Ovary (tissue), 10 donors: ENCODE measurements at places on chromosomes 2 and 18. TPM values are rescaled to one million over a fixed set of nuclear protein-coding genes. Genes with fewer than 3 reads are reported as not detected.

DNA sequence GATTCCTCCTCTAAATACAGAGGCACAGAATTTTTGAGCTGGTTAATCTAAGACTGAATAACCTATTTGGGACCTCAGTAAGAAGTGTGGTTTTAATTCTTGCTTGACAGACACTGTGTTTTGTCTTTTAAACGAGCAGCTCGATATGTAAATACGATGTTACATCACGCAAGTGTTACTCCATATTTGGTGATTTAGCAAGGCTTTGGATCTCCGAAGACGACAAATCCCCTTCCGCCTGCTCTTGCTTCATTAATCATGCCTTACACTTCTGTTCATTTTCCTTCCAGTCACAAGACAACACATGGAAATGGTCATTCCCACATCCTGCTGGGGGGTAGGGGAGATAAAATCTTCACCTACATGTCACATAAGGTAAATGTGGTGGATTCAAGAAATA lies 9.4 kb downstream of the BCL11A start:
- no peak overlapping the region for H3K4me3 ChIP-seq
- H3K27ac ChIP-seq: no peak overlapping the region
- H3K36me3 ChIP-seq: no peaks in the 10 kb centered on the region
- peaks cover 2% of the 10 kb centered on the region for H3K4me1 ChIP-seq

DNA sequence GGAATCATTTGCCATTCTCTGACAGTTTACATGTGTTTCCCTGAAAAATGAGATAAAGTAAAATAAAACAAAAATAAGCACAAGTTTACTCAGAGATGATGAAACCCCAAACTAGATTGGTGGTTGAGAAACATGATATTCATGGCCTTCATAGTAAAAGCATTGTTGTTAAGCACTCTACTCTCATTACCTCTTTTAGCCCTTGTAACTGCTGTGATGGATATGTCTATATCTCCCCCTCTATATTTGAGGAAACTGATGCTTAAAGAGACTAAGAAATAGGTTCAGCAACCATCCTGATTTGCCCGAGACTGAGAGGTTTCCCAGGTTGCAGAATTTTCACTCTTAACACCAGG lies 33.9 kb upstream of the GALNT3 start:
- no peaks in the 10 kb centered on the region for H3K4me1 ChIP-seq
- no peak overlapping the region for H3K27ac ChIP-seq
- no peaks in the 10 kb centered on the region for H3K27me3 ChIP-seq
- no peaks in the 10 kb centered on the region for H3K36me3 ChIP-seq
- DNase-seq: no peak

LRRC30 gene
- not detected for total RNA-seq

NDUFAF7 gene
- 12.3 TPM for total RNA-seq

SF3B1 gene
- total RNA-seq: 318 TPM
